ENCODE measurements at places on chromosomes 6 and 20.

- DNase-seq = no peak
Observed at GRCh38 chr20:38167851-38168760, 3.0 kb upstream of the TGM2 start.

GRCh38 chr6:75546381-75546780, 52.8 kb upstream of the FILIP1 start:
- no peak for DNase-seq

DNA sequence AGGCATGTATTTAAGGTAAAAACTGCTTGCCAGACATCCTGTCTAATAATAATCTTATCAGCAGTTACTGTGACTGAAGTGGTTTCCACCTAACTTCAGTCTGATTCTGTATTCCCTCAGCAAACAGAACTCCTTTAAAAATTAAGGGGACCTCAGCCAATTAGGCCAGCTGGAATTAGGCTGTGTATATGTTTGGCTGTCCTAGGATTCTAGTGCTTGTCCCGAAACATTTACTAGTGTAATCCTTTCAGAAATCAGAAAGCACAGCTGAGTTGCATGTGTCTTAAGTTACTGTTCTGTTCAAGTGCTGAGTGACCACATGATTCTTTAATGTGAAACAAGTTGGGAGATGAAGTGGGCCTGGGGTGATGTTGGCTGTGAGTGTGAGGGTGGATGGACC, 120.9 kb upstream of the SUPT3H start:
- DNase-seq = no peak

DNA sequence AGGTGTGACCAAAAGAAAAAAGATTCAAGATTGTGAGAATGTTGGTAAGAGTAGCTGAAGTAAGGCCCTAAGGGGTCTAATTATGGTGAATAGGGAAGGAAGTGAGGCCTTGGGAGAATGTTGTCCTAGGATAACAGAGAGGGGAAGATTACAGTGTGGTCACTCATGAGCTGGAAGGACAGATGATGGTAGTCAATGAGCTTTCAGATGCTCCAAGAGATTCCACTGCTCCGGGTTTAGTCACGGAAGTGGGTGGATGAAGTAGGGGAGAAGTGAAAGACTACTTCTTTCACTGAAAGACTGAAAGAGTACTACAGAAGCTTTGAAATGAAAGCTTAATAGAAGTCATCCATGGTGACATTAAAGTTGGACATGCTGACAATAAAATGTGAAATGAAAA, 108.5 kb downstream of the MMS22L start:
- DNase-seq = no peak

Measured in activated naive CD4-positive, alpha-beta T cell (primary cell).